ENCODE measurements at places on chromosomes 4 and X.
A peak's percentile ranks its signal among the peaks of the same experiment; 100 is the strongest.

DNA sequence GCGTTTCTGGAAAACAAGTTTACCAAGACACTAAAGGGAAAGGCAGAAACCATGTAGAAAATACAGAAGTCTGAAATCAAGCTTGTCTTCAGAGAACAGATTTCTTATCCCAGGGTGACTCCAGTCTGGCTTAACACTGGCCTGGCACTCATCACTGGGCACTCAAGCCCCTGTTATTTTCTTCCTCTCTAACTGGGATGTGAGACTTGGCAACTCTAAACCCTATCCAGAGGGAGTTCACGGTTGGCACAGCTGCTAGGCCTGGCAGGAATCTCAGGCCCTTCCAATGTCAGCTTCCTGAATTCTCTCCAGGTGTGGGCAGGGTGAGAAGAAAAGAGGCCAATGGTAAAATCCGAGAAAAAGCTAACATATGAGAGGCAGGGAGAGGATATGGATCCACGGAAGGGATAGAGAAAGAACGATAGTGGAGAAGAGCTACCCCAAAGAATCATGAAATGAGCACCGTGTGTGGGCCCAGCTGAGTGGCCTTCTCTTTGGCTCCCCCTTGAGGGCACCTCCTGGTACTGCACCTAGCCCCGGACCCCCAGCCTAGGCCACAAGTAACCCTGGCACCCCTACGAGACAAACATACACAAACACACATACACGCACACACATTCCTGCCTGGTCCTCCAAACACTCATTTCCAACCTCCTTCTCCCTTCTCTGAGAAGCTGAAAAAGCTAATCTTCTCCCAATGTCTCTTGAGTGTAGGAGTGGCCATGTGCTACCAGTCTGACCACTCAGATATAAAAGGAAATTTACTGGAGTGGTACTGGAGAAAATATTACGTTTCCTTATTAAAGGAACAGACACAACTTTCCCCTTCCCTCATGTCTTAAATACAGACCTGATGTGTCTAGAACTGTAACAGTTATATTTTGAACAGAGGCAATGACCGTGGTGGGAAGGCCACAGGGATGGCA is 16.6 kb upstream of the PTCHD1 start:
- no peak for DNase-seq

DNA sequence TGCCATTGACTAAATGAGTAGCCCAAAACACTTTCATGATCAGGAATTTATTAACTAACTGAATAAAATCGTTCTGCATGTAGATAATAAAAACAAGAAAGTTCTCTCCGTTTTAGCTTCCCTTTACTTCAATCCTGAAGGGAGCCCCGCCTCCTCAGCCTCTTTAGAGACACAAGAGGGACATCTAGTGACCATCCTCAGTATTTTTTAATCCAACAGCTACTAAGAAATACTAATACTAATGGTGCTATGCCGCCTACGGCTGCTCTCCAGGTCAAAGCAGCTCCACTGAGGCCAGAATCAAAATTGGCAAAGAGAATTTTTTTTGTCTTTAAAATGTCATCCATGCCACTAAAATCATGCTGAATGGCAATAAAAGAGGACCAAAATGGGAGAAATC is 3.2 kb upstream of the PCDH19 start:
- peak; percentile 20 for DNase-seq

GRCh38 chr4:45030059-45030458 is 303.7 kb upstream of the GNPDA2 start:
- DNase-seq: no peak

GRCh38 chr4:189162888-189163287 is 777.8 kb upstream of the FRG1 start:
- DNase-seq: no peak

DNA sequence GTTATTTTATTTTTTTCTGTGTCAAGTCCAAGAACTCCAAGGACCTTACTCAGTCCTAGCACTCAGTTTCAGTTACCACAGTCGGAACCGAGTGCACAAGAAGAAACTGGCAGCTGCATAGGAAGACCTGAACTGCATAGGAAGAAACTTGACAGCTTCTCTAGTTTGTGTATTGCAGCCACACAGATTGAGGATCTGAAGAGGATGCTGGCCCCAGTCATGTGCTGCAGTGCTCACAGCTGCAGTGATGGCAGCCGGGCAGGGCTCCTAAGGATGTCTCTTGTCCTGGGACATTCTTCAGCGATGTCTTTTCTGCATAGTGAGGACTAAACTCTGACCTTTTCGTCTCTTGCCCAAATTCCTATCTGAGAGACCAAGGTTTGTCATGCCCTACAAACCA is 261.2 kb downstream of the STIM2 start:
- no peak for DNase-seq

DNA sequence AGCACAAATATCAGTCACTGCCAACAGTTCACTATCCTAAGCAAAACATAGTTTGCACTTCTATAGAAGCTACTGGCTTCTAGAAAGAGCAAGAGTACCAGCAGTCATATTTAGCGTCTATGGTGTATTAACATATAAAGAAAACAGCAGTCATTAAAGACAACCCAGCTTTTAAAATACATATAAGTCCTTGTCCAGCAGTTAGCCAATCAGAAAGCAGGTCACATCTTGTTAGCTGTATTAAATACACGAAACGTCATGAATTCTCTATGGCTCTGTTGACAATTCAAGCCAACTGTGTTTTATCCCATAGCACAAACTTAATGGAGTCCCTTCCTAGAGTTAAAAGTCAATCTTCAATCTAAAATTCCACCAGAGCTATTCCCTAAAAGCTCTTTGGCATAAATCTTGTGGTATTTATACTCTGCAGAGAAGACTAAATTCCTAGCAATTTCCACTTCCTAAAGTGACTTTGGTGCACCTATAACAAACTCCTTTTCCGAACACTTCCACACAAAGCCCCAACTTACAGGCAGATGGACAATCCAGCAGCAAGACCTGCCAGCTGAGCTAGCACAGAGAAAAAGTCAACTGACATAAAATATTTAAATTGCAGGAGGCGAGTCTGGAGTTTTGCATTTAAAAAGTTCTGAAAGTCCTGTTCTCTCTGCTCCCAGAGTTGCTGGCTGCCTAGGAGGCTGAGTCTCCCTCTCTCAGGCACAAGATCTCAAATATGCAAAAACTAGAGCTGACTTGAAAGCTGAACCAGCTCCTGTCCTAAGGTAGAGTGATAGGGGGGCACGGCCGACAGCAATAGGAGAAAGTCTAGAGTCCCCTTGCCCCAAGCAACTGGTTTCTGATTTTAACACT is 1.3 kb downstream of the LDB2 start:
- DNase-seq: no peak

Data from GM04504 (cell line).